Epithelial cell of proximal tubule (primary cell): ENCODE measurements at places on chromosomes 6 and 20. TPM values are rescaled to one million over a fixed set of nuclear protein-coding genes. Genes with fewer than 3 reads are reported as not detected.

The DEF6 gene
- total RNA-seq: 4.2 and 6.0 TPM in 2 replicates

The NKX2-4 gene
- not detected in 2 replicates for total RNA-seq

The LHFPL5 gene
- 0.12 TPM in 1 of 2 replicates, not detected in the other for total RNA-seq

The GLP1R gene
- 0.07 TPM in 1 of 2 replicates, not detected in the other for total RNA-seq

The CDH26 gene
- 0.29 TPM in 1 of 2 replicates, not detected in the other for total RNA-seq

The BCAS1 gene
- total RNA-seq: under 0.01 and 0.65 TPM in 2 replicates

The PGC gene
- not detected in 2 replicates for total RNA-seq

The TNFRSF6B gene
- 509 and 817 TPM in 2 replicates for total RNA-seq

The PROKR2 gene
- not detected in 2 replicates for total RNA-seq

The DDX43 gene
- total RNA-seq: 1.8 and 2.2 TPM in 2 replicates

The EYA4 gene
- 0.07 TPM in 1 of 2 replicates, not detected in the other for total RNA-seq

The DPPA5 gene
- not detected in 2 replicates for total RNA-seq

DNA sequence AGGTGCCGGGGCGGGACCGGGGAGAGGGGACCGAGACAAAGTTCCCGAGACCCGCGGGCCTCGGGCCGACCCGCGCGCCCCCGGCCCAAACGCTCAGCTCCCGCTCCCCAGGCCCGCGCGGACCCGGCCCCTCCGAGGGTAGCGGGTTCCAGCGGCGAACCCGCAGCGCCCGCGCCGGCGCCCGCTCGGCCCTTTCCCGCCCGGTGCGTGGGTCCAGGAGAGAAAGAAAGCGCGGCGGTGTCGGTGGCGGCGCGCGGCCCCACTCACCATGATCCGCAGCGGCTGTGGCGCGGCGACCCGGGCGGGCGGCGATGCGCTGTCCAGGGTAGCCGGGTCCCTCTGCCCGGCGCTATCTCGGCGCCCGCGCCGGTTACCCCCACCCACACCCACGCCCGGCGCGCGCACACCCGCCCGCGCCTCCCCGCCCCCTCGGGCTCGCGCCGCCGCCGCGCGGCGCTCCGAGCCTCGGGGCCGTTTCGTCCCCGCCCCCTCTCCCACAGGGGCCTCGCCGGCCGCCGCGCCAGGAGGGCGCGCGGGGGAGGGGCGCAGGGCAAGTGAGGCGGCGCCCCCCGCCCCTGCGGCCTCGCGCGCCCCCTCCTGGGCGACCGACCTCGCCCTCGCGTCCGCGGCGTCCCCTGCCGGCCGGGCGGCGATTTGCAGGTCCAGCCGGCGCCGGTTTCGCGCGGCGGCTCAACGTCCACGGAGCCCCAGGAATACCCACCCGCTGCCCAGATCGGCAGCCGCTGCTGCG, at the start of gene ELOVL2:
Gene ELOVL2 (minus strand): TSS at position 345 of the 751 bp plus-strand sequence. CDS start 75 bp downstream, at position 270.
- no peak for DNase-seq

DNA sequence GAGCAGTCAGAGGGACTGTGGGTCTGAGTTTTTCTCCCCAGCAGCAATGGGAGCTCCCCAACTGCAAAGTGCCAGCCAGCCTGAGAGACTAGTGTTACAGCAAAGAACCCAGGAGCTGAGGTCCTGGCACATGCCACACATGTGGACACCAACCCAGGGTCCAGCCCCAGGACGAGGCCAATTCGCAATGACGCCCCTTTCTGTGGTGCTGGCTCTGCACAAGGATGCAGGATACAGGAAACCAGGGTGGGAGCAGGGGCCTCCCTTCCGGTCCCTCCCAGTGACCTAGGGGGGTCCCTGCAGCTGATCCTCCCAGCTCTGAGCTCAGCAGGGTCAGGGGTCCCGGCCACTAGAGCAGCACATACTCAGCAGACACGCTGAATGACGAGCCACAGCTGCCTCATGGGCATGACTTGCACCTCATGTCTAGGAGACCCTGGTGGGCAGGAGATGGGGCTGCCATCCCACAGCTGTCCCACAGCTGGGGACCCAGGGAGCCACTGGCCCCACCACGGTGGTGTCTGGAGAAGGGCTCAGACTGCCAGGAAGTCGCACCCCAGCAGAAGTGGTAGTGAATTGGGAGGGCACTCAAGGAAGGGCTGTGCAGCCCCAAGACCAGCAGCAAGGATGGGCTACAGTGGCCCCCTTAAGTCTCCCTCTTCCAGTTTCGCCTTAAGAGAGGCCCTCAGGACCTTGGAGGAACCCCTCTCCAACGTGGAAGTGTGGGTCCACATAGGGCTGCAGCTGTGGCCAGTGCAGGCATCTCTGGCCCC, 3.6 kb downstream of the ARFRP1 start:
- no peak for DNase-seq

DNA sequence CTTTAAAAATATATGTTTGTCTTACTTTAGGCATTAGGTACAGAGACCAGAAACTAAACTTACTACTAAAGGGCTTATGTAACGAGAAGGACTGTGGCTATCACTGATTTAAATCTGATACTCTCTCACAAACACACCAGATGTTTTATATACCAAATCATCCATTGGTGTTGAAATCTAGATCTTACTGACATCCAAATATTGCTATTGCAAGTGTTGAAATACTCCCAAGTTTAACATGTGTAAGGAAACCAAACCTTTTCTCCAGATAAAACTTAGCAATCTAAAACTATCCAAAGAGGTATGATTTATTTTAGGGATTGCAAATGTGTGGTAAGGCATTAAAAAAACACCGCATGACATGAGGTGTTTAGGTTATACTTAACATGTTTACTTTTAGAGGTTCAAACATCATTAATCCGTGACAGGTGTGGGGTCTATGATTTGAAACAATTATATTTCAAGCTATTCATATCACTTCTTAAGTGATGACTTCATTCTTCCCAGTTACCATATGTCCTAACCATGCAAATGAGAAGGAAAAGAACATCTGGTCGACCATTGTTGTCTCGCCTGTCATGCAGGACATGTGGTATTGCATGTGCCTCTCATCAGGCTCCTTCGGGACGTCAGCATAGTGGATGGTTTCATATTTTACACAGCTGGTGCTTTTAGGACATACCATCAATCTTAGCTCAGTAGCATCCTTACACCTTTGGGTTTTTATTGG, 168.3 kb upstream of the SPACA1 start:
- no peak for DNase-seq

DNA sequence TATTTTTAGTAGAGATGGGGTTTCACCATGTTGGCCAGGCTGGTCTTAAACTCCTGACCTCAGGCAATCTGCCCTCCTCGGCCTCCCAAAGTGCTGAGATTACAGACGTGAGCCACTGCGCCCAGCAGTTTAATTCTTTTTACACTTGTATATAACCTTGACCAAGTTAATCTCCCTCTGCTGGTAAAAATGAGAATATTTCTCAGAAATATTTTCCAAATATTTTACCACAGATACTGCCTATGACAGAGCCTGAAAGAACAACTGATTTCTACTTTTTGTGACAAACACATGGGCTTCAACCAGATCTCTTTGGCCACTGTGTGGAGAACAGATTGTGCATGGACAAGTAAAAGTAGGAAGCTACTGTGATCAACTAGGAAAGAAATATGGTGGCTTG, 21.2 kb upstream of the NHSL1 start:
- DNase-seq: no peak

DNA sequence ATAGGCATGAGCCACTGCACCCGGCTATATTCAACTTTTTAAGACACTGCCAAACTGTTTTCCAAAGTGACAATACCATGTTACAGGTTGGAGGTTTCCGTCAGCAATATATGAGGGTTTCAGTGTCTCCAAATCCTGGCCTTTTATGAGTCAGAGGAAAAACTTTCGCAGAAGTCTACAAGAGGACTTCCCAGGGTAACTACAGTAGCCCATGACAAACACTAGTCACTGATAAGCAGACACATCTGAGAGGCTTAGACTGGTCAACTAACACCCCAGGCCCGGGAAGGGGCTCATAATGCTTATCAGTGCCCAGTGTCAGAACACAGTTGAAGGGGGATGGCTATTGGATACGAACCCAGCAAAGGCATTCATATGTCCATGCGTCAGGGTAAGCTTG, 85.4 kb downstream of the SOX4 start:
- DNase-seq: no peak

GRCh38 chr20:8208226-8208625, 76.2 kb downstream of the PLCB1 start:
- DNase-seq: no peak

GRCh38 chr6:34836008-34836407, 44.1 kb downstream of the BLTP3A start:
- no peak for DNase-seq

- DNase-seq: peak; percentile 69
Observed at GRCh38 chr6:37679539-37680476, 17.9 kb downstream of the MDGA1 start.

GRCh38 chr6:43985329-43985728, 141.9 kb downstream of the MRPL14 start:
- no peak for DNase-seq

DNA sequence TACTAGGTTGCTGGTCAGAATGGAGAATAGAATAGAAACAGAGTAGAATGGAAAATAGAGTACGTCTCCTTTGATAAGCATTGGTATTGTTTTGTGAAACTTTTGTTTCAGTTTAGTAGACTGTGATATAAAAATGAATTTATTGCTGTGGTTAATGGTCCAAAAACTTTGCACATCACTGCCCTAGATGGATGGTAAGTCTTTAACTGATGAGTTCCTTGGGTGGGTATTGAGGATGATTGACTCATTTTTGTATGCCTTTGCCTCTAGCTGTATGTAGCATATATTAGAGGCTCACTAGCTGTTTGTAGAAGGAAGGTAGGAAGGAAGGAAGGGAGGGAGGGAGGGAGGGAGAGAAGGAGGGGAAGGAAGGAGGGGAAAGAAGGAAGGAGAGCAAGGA, 48.3 kb downstream of the ZDHHC14 start:
- no peak for DNase-seq

DNA sequence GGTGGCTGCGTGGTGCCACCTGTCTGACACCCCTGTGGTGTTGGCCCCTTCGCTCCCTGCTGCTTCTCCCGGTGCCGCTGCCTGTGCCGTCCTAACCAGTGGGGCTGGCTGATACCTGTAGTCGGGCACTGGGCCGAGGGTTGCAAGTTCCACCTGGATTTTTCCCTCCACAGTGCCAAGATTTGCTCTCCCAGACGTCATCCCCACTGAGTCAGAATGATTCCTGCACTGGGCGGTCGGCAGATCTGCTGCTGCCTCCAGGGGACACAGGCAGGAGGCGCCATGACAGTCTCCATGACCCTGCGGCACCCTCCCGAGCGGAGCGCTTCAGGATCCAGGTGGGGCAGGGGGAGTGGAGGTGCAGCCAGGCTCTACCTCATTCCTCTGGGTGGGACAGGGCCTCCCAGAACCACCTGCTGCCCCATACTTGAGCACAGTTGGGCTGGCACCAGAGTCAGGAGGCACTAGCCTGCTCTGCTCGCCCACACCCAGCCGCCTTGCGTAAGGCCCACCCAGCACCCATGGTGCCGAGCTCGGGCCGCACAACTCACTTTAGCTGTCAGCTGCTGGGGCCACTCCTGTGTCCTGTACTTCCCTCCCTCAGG, 60.2 kb downstream of the TCP11 start:
- no peak for DNase-seq

GRCh38 chr6:145235207-145235606, 500.1 kb downstream of the EPM2A start:
- DNase-seq: no peak

- DNase-seq: no peak
Observed at GRCh38 chr20:3839328-3839727, 7.3 kb upstream of the MAVS start.

- no peak for DNase-seq
Observed at GRCh38 chr20:19449051-19449450, 236.6 kb downstream of the SLC24A3 start.

DNA sequence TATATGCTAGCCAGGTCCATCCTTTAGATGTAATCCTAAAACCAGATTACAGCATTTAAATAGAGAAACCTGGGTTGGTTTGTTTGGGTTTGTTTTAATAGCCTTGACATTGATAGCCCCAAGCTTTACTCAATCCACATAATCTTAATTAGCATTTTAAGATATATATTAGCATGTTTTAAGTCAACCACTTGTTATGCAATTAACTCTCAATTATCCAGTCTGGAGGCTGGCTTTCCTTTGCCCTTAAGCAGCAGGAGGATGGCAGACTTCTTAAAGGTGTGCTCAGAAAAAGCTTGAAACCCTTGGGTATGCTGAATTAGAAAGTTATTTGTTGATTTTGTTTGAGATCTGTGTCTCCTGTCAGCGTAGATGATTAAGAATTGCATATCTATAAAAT, 46.3 kb upstream of the SMIM28 start:
- DNase-seq: no peak

DNA sequence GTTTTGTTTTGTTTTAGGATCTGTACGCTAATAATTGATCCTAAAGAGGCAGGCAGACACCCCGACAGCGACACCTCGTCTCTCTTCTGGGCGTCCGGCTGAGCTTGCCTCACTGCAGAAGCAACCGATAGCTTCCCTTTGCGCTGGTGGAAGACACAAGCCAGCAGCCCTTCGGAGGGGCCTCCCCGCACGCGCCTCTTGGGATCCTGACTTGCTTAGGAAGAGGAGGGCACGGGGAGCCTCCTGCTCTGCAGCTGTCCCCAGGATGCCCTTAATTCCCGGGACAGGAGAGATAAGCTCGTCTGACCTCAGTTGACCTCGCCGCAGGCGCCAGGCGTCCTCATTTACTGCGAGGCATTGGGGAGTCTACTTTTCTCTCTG, 94.0 kb downstream of the CD83 start:
- DNase-seq: no peak
